ENCODE measurements at places on chromosomes 6 and 20.

DNA sequence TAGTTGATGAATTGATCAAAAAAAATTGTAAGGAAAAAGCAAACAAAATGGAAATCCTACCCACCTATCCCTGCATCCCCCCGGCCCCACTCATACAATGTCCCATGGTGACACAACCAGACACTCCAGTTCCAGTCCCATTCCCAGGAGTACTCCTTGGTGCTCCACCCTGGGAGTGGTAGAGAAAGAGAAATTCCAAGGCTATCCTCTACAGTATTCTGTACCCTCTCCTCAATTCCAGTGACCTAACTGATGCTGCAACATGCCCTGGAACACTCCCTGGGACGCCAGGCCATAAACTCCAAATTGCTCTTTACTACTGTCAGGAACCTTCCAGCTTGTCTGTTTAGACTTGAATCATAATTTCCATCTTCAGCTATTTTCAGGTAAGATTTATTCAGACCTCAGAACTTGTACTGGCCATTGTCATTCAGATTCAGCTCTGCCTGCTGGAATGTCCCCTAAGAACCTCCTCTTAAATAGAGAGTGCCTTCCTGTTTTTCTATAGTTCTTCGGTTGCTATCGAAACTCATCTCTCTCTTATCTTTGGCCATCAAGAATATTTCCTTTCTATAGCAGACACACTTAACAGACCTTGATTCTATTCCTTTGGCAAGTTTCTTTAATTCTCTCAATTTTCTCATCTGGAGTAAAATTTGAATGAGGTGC, 8.7 kb downstream of the GPX6 start:
- no peak for DNase-seq

DNA sequence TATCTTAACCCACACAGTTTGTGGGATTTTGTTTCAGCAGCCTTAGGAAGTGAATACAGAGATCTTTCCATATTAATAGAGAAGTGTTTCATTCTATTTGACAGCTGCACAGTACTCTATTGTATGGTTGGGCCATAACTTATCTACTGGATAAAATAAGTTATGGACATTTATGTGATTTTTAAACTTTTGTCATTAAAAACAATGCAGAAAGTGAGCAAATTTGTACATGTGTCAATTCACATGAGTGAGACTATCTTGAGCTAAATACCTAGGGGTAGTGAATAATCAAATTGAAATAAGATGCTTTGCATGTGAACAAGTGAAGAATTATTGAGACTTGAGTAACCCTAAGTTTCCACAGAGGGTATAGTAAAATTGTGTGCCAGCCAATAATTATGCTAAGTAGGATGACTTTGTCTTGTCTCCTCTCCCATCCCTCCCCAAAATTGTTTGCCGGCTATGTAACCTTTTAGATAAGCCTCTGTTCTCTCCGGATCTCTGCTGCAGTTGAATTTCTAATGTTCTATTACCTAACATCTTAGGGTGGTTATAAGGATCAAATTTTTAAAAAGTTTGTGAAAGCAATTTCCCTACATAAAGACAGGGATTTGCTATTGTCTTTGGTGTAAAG, 33.3 kb upstream of the TPBG start:
- no peak for DNase-seq

- no peak for DNase-seq
Observed at GRCh38 chr6:134520181-134521115, 202.5 kb upstream of the SGK1 start.

GRCh38 chr6:14533446-14533845, 415.9 kb downstream of the CD83 start:
- no peak for DNase-seq

DNA sequence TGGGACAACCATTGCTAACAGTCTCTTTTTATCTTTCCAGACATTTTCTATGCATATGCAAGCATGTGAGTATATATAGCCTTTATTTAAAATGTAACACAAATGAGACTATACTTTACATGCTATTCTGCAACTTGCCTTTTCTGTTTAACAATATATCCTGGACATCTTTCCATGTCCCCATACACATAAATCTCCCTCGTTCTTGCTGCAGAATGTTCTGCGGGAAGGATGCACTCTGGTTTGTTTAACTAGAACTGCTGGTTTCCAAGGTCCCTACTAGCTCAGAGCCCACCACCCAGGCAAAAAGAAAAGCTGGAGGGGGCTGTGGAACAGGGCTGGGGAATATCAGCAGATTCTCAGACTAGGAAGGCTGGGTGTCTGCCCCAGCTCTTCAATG, 35.2 kb upstream of the CCDC167 start:
- DNase-seq = no peak

- DNase-seq = no peak
Observed at GRCh38 chr6:4301871-4302270, 166.5 kb upstream of the ECI2 start.

DNA sequence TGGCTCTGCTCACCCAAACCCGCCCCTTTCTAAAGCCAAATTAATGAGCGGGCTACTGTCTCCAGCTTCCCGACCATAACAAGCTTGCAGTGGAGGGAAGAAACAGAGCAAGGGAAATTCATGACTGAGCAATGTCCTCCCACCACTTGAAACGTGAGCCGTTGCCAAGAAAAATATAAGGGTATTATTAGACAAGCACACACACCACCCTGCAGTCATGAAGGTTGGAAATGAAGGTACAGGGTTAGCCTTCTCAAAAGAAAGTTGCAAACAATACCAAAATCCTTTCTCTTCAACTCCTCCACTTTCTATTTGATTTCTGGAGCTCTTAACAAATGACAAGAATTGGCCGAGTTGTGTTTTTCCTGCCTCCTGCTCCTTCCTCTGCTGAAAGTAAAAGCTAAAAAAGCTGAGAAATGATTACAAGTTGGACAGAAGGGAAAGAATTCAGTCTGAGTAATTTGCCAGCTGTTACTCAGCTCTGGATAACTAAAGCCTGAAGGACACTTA, 151.1 kb upstream of the B3GAT2 start:
- DNase-seq = no peak

GRCh38 chr6:7909323-7910276, 988 bp downstream of the TXNDC5 start:
- no peak for DNase-seq

DNA sequence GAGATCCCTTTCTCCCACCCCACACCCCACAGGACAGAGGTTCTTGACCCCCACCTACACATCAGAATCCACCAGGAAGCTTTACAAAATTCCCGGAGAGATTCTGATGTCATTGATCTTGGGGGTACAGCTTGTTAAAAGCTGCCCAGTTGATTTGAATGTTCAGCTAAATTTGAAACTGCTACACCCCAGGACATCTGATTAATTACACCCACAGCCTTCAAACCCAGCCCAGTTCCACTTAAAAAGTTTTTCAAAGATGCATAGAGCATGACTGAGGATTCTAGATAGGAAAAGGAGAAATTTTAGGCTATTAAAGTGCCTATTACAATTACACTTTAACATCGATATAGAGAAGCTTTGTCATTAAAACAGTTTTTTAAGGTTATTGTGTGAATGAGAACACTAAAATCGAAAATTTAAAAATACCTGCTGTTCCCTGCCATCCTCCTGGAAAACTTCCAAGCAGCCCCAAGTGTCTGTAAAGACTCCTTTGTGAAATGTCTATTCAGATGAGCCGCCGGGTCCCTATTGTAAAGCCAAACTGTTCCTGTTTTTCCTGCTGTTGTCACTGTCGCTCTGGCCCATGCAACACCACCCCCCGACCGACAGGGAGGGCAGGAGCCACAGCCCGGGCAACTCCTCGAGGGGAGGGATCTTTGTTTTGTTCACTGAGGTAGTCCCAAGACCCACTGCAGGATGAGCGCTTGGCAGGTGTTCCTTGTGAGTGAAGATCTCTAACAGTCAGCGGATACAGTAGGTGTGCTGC, 132.5 kb upstream of the PHACTR3 start:
- DNase-seq = no peak

DNA sequence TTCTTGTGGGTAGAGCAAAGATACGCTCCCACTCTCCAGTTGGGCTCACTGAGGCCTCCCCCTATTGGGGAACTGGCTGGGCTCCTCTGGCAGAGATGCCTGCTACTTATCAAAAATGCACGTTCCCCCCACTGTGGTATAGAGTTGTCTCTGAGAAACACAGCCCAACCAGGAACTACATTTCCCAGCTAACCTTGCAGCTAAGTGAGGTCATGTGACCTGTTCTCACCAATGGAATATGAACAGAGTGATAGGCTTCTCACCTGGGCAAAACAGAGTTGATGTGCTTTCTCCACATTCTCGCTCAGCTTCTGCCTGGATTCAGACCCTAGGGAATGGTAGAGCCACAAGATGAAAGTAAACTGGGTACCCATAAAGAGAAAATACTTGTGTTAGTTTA, 49.1 kb upstream of the PTPRT start:
- DNase-seq = no peak

- DNase-seq = no peak
Observed at GRCh38 chr6:98485593-98485992, 348.8 kb upstream of the POU3F2 start.

GRCh38 chr6:13229205-13230085, 98.9 kb downstream of the TBC1D7 start:
- no peak for DNase-seq

DNA sequence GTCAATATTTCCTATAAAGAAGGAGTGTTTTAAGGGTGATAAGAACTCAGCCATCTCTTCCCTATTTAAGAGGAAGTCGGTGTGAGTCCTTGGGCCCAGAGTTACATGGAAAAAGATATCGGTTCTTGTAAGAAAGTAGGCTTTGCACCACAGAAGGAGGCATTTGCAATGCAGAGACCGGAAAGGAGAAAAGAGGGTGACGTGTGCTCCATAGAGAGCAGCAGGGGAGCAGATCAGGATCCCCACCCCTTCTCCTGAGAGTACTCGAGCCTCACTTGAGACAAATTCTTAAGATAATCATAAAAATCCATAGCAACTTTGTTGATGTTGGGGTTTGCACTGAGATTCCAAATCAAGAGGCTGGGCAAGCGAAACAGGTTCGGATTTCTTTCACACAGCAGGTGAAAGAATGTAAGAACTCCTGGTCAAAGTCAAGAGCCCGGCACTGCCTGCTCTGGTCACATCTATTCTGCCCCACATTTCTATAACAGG, 27.8 kb downstream of the FOXA2 start:
- no peak for DNase-seq

DNA sequence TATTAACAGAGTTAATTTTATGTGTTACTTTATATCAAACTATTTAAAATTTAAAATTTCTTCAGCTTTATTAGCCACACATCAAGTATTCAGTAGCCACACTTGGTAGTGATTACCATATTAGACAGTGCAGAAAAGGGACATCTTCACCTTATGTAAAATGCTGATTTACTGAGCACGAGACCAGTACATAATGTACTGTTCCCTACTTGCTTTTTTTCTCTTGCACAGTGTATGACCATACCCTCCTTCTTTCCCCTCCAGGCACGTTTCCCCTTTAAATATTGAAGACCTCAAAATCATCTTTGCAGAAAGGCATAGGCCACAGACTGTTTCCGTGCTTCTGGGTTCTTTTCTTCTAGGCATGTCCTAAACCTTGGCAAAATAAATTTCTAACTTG, 17.9 kb downstream of the DSTN start:
- no peak for DNase-seq

- DNase-seq = no peak
Observed at GRCh38 chr6:31357886-31358285, 907 bp upstream of the HLA-B start.

GRCh38 chr6:31057426-31058003, 47.2 kb downstream of the MUC22 start:
- no peak for DNase-seq

DNA sequence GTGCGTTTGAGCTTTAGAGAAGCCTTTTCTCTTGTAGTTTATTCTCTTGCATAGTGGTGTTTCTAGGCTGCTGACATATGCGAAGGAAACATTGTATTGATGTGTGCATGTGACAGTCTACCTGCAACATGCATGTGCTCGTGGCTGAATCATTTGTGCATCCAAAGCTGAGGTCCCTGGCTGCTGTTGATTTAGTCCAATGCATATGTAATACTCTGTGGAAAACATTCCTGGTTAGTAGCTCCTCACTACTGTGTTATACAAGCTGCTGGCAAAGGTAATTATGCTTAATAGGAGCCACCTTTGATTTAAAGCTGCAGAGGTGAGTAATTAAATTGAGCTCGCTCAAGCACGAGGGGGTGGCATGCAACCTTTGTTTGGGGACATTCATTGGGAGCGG, 24.5 kb downstream of the TSHZ2 start:
- DNase-seq = no peak

- no peak for DNase-seq
Observed at GRCh38 chr6:89321131-89321970, 6.3 kb upstream of the GABRR2 start.

Measured in activated CD4-positive, CD25-positive, alpha-beta regulatory T cell (primary cell).